ENCODE measurements at places on chromosomes 5 and 9.

GRCh38 chr5:8864053-8864452 lies 681.8 kb downstream of the SEMA5A start:
- DNase-seq, result no peak

DNA sequence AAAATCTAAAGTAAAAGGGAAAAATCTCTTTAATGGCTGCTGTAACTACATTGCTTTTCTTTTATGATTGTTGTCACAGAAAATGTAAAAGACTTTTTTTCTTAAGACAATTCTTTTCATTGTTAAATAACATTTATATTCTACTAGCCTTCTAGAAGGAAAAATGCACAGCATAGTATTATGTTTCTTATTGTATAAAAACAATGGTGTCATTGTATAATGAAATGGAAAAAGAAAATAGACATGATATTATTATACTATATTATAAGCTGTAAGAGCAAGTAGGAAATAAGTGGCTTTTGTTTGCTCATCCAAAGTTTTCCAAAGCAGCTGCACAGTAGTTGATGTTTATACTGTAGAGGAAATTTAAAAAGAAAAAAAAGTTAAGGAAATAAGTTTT lies 1021.7 kb downstream of the EFNA5 start:
- DNase-seq, result no peak

DNA sequence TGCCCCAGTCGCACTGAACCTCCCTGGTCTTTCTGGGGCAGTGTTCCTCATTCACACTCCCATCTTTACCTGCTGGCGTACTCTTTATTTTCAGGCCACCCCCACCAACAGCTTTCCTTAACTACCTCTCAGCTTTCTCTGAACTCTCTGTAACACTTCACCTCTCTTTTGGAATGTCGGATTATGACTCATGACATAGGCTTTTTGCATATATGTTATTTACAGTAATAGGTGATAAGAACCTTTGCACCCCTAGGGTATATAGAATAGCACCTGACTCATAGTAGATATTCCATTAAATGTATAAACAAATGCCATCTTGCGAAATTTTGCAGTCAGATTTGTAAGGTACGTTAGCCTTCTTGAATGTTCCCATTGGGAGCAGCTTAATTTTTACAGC lies 52.9 kb upstream of the MIER3 start:
- DNase-seq, result no peak

GRCh38 chr5:14225173-14225834 lies 82.2 kb downstream of the TRIO start:
- DNase-seq, result no peak

DNA sequence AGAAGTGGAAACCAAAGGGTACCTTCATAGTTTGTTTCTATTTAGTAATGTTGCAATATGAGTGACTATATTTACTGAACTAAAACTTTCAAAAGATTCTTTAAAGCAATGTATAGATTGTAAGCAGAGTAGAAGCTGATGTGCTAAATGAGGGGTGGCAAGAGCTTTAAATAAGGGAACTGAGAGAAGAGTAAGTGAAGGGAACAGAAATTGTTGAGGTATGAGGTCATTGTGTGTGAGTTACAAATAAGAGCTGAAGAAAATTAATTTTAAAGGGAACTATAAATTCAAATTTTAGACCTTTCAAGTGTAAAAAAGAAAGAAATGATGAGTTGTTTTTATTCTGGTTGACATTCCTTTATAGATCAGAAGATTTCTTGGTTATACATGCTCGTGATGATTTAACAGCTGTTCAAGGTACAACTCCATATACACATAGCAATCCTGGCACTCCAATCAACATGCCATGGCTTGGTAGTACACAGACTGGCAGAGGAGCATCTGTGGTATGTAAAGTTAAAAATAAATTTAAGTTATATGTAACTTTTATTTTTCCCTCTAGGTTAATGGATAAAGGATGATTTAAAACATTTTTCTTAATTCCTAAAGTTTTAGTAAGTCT lies 135.1 kb upstream of the TNFAIP8 start:
- DNase-seq, result no peak

DNA sequence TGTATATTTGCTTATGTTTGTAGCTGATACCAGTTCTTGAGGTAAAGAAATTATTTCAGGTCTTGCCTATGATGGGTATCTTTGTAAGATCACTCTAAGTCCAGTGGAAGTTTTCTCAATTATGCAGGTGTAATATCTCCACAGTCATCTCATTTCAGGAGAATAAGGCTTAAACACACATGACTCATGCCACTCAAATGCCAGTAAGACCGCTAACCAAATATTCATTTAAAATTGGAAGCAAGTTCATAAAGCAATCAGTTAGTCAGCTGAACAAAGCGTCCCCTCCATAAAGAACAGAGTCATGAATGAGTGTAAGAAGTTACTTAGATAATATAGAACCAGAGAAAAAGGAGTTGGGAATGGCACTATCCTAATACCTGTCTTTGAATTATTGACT lies 248.7 kb downstream of the LURAP1L start:
- DNase-seq, result no peak

DNA sequence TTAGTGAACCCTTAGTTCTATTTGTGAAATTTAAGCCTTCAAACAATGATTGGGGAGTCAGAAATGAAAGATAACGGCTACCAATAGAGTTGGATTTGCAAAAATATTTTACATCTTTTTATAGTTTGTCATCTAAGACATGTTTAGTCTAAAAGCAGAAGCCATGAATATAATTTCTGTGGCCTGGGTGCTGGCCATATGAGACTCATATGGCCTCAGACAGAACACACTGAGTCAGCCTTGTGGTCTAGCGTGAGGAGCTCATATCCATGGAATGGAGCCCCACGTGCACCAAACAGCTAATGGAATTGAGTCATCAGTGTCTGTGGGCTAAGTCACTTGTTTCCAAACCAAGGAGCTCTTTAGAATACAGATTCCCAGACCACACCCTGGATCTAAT lies 240.7 kb upstream of the NREP start:
- DNase-seq, result peak; percentile 6

- DNase-seq, result no peak
These were observed 52.2 kb upstream of the DAB2IP start for GRCh38 chr9:121598965-121599871.

DNA sequence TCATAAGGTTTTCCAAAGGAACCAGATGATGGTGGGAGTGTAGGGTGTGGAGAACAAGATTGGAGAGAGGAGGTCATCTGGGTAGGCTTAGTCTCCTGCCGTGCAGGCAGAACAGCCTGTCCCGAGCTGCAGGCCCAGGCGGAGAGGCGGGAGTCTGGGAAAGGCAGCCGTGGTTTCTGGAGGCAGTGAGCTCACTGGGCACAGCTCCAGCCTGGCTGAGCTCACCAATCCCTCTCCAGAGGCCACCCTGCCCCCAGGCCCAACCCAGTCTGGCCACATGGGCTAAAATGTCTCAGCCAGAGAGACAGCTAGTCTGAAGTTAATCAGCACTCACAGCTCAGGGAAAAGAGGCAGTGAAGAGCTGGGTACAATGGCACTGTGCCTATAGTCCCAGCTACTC lies 12.3 kb downstream of the P4HA2 start:
- DNase-seq, result no peak

- DNase-seq, result no peak
These were observed 23.2 kb upstream of the IER5L start for GRCh38 chr9:129201289-129201688.

GRCh38 chr5:54148858-54149257 lies 161.5 kb downstream of the ARL15 start:
- no peak for DNase-seq

- DNase-seq, result peak; percentile 74
These were observed 6.1 kb upstream of the TNIP1 start for GRCh38 chr5:151086905-151087360.

- no peak for DNase-seq
These were observed 414.8 kb upstream of the SLC30A5 start for GRCh38 chr5:68679041-68679440.

DNA sequence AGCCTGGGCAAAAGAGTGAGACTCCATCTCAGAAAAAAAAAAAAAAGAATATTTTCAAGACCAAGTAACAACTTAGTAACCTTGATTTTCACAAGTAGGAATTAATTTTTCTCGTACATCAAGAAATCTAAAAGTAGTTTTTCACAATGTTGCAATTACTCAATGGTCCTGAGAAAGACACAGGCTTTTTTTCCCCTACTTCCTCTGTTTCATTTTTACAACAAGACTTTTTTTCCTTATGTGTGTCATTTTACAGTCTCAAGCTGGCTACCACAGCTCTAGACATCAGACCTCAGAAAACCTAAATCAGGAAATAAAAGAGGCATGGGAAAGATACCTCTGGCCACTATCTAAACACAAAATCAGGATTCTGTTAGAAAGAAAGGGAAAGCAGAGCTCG lies 45.9 kb downstream of the WDR36 start:
- no peak for DNase-seq

DNA sequence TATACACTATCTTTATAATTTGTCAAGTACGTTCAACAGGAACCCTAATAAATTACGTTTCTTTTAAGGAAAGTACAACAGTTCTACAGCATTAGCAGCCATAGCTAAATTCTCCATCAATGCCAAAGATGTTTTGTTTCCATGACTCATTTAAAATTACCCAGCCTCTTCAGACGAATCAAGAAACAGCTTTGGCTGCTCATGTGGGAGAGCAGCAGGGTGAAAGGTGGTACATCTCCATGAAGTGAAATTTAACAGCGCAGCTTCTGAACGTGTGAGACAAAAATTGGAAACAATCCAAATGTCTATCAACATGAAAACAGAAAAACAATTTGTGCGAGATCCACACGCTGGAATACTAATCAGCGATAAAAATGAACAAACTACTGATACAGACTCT lies 327.3 kb upstream of the CDH6 start:
- no peak for DNase-seq

DNA sequence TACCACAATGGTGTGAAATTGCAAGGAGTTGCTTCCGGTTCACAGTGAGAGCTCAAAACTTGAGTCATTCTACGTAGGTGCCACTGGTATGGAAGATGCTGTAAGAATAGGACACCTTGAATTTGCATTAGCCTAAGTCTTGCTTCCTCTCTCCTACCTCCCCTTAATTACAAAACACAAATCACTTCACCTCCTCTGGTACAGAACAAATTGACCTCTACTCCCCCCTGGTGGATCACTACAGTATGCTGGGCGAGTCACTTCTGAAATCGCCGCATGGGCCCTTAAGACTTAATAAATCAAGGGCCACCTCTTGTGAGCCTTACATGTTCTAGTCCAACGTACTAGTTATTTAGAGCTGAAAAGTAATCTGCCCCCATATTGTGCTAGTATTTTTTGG lies 145.3 kb upstream of the SMARCA2 start:
- DNase-seq, result peak; percentile 26

GRCh38 chr5:107700481-107700880 lies 29.7 kb upstream of the EFNA5 start:
- no peak for DNase-seq

- DNase-seq, result no peak
These were observed 233.1 kb upstream of the ANKRD55 start for GRCh38 chr5:56466136-56466816.

- DNase-seq, result no peak
These were observed 60.3 kb downstream of the TMC1 start for GRCh38 chr9:72581694-72582093.

DNA sequence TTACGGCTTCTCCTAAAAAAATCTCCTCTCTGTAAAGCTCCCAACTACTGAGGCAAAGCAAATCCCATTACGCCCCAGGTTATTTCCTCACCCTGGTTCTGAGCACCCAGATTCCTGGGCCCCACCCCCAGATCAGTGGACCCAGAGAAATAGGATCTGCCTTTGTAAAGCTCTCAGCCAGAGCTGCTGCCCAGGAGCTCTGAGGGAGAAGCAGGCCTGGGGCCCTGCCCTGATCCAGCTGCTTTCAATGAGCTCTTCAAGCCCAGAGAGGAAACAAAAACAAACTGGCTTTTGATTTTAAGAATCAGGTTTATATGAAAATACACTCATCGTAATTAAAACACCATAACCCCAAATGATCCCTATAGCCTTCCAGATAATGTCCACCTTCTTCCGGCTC lies 124.5 kb downstream of the C5orf15 start:
- DNase-seq, result no peak

DNA sequence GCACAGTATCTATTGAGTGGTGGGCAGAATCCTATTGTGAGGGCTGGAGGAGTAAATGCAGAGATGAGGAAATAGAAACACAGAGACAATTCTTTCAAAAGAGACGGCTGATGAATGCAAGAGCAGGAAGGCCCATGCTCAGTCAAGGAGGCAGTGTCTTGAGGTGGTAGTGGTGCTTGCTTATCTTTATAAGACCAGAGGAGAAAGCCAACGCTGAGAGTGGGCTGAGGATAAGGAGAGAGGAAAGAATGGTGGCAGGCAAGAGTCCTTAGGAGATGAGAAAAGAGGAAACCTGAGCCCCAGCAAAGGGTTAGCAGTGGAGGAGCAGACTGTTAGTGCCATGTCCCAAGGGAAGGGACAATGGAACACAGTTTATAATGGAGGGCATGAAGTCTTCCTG lies 86.0 kb downstream of the SNCAIP start:
- DNase-seq, result no peak
